ENCODE measurements at places on chromosomes 2 and 18.

DNA sequence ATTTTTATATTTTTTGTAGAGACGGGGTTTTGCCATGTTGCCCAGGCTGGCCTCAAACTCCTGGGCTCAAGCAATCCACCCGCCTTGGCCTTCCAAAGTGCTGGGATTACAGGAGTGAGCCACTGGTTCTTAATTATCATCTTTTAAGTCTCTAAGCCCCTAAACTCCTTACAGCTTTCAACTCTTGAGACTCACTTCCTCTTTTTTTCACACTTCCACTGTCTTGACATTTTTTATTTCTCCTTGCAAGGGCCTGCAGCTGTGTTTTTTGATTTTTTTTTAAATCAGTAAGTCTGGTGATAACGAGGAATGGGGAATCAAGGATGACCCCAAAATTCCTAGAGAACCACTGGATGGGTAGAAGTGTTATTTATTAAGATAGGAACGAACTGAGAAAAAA, 8.6 kb upstream of the ABCB11 start:
- DNase-seq: no peak

DNA sequence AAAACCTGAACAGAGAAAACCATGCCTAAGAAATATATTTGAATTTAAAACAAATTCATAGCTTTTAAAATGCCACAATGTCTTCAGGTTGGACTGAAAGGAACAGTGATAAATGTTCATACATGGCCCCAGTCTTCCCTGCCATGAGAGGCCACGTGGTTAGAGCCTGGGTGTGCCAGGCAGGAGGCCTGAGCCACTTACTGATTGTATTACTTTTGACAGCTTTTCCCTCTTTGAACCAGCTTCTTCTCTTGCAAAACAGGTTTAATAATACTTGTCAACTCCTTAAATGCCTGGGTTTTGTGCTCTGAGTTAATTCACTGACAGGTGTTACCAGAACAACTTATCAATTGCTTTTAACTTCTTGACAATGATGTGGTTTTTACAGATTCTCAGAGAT, 27.0 kb downstream of the RBKS start:
- no peak for DNase-seq

DNA sequence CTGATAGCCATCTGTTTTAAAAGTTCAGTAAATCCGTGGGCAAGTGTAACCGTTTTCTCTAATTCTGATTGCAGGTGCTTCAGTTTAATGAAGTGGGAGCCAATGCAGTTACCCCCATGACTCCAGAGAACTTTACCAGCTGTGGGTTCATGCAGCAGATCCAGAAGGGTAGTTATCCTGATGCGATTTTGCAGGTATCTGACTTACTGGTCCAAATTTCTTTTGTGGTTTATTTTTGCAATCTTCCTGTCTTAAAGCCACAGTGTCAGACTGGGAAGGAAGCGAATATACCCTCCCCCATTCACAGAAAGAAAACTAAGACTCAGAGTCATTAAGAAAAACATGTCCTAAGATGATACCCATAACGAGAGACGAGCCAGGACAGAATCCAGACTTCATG, 7.7 kb downstream of the SERPINB2 start:
- no peak for DNase-seq

- DNase-seq: peak; percentile 58
Observed at GRCh38 chr2:223941579-223942277, 3.4 kb downstream of the WDFY1 start.

GRCh38 chr2:209960045-209960444, 42.4 kb upstream of the RPE start:
- DNase-seq: no peak

GRCh38 chr2:48589170-48589767, 28.4 kb upstream of the GTF2A1L start:
- no peak for DNase-seq

GRCh38 chr2:147506889-147507288, 337.9 kb upstream of the ACVR2A start:
- DNase-seq: no peak

DNA sequence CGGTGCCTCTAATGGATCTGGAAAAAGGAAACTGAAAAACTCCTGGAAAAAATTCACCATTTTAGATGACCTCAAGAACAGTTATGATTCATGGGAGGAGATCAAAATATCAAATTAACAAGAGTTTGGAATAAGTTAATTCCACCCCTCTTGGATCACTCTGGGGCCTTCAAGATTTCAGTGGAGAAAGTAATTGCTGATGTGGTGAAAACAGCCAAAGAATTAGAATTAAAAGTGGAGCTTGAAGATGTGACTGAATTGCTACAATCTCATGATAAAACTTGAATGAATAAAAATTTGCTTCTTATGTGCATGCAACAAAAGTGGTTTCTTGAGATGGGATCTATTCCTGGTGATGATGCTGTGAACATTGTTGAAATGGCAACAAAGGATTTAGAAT, 974.4 kb upstream of the GYPC start:
- DNase-seq: no peak

DNA sequence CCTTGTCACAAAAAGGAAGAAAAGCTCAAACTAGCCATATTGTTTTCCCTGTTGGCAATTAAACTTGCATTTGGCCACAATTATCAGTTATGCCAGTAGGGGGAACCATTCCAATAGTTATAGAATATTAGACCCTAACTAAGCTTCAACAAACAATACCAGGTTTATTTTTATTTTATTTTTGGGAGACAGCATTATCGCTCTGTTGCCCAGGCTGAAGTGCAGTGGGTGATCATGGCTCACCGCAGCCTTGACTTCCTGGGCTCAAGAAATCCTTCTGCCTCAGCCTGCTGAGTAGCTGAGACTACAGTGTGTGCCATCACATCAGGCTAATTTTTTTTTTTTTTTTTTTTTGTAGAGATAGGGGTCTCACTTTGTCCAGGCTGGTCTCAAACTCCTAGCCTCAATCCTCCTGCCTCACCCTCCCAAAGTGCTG, 102.1 kb downstream of the ATAD2B start:
- no peak for DNase-seq

GRCh38 chr2:226057365-226057764, 657.9 kb downstream of the NYAP2 start:
- no peak for DNase-seq

DNA sequence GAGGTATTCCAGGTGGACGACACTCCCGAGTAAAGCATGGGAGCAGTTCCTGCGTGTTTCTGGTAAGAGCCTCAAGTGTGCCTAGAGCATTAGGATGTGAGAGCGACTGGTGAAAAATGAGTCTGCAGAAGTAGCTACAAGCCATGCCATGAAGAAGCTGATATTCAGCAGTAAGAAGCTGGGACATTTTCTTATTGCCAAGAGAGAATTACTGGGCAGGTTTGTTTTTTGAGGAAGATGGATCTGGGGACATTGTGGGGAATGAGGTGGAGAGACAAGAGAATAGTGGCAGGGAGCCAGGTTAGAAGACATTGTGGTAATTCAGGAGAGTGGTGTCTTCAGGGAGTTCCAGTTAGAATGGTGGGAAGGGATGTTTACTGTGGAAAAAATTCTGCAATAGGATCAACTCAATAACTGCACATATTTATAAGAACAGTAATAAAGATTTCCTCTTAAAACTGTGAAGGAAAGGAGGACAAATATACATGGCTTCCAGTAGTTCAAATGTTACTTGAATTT, 38.2 kb downstream of the CRIM1 start:
- no peak for DNase-seq

GRCh38 chr2:191291471-191291870, 46.3 kb downstream of the MYO1B start:
- DNase-seq: no peak
